AG08396 (cell line): ENCODE measurements at places on chromosomes 7 and 10.
A peak's percentile ranks its signal among the peaks of the same experiment; 100 is the strongest.

DNA sequence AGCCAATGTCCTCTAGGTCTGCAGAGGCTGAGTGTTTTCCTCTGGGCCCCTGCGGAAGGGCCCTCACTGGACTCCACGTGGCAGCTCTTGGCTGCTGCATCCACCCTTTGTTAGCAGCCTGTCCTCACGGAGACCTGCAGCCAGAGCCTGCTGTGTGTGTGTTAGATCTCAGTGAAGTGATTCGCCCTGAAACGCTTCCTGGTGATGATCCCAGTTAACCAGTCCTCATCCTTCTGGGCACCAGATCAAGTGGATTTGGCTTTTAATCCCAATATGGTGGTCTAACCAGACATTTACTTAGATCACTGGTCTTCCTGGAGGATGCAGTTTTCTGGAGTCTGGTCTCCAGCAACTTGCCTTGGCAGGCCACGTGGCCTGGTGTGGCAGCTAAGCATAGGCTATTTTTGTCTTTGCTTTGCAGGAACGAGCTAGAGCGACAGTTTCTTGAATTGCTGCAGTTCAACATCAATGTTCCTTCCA, 39.5 kb upstream of the GJD4 start:
- DNase-seq, result no peak

GRCh38 chr10:124597846-124598165, 136.2 kb downstream of the LHPP start:
- no peak for DNase-seq

DNA sequence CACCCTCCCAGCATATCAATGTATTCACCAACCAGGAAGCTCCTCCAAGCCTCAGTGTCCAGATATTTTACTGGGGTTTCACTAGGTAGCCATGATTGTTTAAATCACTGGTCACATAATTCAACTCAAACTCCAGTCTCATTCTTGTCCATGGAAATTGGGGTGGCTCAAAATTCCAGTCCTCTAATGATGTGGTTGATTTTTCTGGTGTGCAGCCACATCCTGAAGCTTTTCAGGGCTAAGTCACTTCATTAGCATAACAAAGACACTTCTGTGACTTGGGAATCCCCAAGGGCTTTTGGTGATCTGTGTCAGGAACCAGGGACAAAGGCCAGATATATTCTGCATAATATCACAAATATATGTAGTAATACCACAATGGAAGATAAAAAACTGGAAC, 786.9 kb upstream of the IGFBP3 start:
- DNase-seq, result no peak

DNA sequence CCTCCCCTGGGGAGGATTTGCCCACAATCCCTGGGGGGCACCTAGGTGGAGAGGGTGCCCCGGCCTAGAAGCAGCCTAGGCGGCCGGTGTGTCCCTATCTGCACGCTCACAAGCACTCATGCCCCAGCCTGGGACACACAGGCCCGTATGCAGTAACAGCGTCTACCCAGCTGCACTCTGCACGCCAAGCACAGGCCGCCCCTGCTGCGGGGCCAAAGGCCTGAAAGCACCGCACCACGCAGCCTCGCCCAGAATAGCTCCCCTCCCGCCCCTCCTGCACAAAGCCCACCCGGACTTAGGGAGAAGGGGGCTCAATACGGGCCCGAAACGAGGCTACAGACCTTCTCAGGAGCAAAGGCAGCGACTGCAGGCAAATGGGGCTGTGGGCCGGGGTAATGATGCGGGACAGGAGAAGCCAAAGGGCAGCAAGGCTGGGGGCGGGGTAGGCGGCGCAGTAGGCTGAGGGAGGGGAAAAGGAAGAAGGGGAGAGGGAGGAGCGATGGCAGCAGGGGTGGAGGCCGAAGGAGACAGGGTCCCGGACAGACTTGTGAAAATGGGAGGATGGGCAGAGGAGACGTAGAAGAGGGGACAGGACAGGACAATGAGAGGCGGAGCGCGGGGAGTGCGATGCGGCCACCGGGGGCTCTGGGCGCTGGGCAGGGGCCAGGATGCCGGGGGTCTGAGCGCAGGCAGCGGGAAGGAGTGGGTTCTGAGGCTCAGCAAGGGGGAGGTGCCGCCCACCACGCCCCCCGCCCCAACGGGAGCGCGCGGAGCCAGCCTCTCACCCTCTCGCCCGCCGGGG, 544 bp downstream of the GPRIN2 start:
- no peak for DNase-seq

- no peak for DNase-seq
These were observed 96.4 kb downstream of the WDR37 start for GRCh38 chr10:1152386-1153250.

GRCh38 chr7:127375631-127376030, 16.9 kb downstream of the ZNF800 start:
- no peak for DNase-seq

DNA sequence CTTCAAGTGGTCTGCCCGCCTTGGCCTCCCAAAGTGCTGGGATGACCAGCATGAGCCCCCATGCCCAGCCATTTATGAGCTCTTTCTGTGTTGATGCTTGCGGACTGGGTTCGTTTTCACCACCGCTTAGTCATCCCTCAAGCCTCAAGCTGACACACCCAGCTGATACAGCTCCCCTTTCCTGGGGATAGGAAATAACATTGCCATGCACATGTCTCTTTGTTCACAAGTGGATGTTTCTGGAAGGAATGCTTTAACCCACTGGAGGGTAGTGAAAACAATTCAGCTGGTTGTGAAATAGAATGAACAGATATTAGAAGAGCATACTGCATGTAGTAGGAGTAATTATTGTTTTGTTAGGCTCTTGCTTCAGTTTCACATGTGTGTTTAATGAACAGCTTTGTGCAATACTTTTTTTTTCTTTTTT, 8.5 kb upstream of the METTL27 start:
- DNase-seq, result peak; percentile 89

DNA sequence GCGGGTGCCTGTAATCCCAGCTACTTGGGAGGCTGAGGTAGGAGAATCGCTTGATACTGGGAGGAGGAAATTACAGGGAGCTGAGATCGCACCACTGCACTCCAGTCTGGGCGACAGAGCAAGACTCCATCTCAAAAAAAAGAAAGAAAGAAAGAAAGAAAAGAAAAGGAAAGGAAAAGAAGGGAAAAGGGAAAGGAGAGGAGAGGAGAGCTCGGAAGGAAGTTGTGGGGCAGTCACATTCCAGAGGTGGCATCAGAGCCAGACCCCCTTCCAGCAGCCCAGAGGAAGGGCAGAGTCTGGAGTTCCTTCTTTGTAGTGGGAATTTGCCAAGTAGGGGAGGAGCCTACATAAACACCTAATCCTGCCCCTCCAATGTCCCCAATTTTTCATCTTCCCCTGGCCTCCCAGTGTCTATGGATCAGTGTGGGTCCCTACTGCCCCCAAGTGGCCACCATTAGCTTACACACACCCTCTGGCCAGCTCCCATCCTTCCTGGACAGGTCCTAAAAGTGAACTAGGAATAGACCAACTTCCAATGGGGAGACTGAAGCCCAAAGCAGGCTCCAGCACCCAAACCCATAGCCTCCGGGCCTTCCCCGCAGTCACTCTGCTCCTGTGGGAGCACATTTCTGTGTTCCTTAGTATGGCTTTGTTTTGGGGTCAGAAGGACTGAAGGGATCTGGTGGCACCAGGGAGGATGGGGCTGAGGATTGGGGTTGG, 39.6 kb upstream of the HSPB1 start:
- DNase-seq, result peak; percentile 79

GRCh38 chr7:156608173-156608478, 32.4 kb upstream of the RNF32 start:
- DNase-seq, result no peak

GRCh38 chr7:90387470-90388240, 15.6 kb upstream of the CLDN12 start:
- DNase-seq, result no peak

DNA sequence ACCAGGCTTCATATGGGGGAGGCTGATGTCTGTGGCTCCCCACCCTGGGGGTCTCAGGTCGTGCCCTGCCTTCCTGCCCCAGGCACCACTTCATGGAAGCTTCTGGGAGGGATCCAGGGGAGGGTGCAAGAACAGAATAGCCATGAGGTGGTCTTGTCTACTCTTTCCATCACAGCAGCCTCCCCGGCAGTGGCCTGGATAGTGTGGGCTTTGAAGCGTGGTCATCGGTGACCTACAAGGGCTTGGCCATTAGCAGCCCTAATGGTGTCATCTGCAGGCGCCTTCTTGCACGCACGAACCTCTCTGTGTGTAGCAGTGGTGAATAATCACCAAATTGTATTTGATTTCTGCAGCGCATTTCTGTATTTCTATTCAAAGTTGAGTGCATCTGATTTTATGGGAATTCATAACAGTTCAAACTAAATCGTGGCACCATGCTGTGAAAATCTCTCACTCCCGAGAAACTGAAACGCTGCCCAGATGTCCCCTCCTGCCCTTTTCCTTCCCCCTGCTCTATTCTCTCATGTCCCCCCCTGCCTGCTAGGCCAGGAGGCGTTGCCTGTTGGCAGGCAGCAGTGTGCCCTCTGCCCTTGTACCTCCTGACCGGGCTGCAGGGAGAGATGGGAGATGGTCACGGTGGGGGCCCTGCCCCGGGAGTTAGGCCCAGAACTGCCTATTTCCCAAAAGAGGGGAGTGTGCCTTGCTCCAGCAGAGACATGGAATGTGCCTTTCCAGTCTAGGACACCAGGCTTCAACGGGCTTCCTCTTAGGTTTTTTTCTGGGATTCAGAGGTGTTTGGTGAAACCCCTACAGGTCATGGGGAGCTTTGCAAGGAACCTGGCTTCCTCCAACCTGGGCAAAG, 34.8 kb downstream of the CDH23 start:
- DNase-seq, result no peak

GRCh38 chr10:48894911-48895802, 44.5 kb downstream of the LRRC18 start:
- peak; percentile 47 for DNase-seq

DNA sequence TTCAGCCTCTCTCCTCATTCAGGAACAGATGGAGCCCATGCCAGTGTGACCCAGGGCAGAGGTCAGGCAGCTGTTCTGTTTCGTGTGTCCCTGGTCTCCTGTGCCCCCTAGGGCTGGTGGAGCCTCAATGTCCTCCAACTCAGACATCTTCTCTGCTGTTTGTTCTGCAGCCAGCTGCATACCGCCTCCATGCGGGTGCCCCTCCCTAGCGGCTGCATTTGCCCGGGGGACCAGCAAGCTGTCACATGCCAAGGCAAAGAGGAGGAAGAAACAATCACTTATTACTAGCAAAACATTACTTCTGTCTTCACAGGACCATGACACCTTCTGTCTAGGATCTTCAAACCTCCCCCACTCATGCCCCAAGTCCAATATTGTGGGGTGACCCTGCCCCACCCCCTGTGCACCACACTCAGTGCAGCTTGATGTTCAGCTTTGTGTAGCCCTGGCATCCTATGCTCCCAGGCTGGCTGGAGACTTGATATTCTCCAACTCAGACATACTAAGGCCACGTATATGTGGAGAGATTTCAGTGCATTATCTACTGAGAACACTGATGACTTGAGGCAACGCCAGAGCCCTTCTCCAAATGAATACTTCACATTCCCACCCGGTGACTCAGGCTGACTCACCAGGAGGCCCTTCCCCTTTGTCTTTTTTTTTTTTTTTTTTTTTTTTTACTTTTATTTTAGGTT, 188.9 kb downstream of the SKIDA1 start:
- peak; percentile 82 for DNase-seq

DNA sequence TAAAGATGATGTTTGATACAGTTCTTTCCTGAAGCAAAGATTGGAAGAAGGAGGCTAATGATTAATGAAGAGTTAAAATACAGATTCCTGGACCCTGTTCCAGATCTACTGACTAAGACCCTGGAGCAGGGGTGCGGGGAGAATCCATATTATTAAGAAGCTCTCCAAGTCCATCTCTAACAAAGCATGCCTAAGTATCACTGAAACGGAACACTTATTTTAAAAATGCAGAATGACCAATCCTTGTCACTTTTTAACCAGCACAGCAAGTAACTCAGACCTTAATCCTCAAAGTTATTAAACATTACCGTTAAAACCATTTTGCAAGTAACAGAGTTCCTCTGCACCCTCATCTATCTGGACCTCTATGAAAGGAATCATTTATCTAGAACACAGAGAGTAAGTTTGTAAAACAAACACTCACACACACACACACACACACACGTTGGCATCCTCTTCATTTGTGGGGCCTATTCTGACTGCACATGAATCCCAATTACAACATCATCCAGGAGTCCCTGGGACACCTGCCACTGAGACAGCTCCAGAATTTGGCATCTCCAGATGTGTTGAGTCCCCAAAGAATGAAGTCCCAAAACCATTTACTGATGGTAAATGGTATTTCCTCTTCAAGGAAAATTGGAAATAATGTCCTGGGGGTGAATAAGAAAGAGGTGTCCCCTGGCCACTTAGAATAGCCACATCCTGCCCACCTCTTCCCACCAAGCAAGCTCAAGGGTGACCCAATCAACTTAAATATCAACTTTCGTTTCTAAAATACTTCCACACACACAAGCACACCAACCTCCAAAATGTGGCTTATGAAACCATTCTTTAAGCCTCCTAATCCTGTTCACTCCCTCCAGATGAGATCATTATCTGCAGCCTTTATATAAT, 117.5 kb downstream of the PARD3 start:
- DNase-seq, result no peak

GRCh38 chr7:134051020-134051419, 76.1 kb upstream of the LRGUK start:
- no peak for DNase-seq

- no peak for DNase-seq
These were observed 194.6 kb downstream of the COBL start for GRCh38 chr7:51121931-51122425.

DNA sequence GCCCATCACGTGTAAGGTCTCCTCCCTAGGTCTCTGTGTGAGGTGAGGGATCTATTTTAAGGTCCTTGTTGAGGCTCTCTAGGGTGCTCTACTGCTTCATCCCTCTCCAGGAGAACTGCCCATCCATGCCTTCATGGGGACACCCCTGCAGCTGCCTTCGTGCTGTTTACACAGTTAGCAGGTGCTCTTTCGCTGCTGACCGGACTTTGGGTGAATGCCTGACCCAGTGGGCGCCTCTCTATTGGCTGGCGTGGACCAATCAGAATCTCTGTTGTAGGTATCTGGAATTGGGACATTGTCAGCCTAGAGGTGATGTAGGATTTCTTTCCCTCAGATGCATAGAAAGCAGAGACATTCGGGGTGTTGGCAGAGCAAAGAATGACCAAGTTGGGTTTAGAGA, 38.7 kb upstream of the HMX3 start:
- no peak for DNase-seq

- DNase-seq, result peak; percentile 54
These were observed 136.4 kb upstream of the PRKCQ start for GRCh38 chr10:6716516-6716915.

- DNase-seq, result peak; percentile 90
These were observed 8.7 kb upstream of the GLRX3 start for GRCh38 chr10:130127364-130128061.

GRCh38 chr7:28533267-28533666, 120.9 kb downstream of the CREB5 start:
- DNase-seq, result no peak

GRCh38 chr7:94509264-94509886, at the start of gene CASD1:
Gene CASD1, plus strand, starts transcription at chr7:94509809. Its CDS starts 276 bp downstream, at chr7:94510085.
- peak; percentile 35 for DNase-seq

- no peak for DNase-seq
These were observed 22.1 kb downstream of the ANTXRL start for GRCh38 chr10:46308666-46309450.

DNA sequence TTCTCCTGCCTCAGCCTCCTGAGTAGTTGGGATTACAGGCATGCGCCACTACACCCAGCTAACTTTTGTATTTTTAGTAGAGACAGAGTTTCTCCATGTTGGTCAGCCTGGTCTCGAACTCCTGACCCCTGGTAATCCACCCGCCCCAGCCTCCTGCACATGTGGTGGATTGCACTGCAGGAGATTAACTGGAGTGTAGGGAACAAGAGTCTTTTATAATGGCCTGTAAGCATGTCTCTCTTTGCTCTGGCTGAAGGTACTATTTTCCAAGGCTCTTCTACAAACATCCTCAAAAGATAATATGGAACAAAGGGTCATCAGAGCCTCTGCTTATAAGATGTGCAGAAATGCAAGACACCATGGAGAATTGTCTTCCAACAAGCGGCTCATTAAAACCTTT, 3.2 kb downstream of the TOMM7 start:
- DNase-seq, result no peak
